ENCODE measurements at places on chromosomes 7 and 10.
A peak's percentile ranks its signal among the peaks of the same experiment; 100 is the strongest.

- DNase-seq = no peak
Measured at GRCh38 chr7:14800664-14801063, 101.9 kb downstream of the DGKB start.

DNA sequence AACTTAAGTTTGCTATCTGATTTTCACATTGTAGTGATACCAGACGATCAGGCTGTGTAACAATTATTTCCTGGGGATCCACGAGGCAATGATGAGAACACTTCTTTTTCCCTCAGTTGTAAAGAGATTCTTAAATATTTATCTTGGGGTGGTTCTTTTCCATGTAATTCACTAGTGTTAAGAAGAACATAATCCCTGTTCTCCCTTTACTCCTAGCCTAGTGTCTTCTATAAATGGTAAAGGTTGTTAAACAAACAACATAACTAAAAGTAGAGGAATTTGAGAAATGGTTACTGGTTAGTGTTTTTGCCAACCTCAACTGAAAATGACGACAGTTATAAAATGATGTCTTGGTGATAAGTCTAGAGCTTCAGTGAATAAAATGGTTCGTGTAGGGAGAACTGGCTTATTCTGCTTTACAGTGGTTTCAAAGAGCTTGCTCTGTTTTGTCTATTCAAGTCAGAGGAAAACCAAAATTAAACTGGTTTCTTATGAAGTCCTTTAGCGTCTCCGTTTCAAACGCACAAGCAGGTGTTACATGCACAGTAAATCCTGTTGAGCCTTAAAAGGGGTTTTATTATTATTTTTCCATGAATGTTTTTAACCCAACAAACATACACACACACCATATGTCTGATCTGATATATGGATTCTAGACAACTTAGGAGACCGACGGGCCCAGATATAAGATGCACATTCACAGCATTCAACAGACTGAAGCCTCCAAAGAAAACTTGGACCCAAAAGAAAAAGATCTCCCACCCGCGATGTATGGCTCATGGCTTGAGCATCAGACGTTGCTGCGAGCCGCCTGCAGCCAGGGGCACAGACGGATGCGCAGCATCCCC lies 1.1 kb downstream of the TBX20 start:
- no peak for DNase-seq

DNA sequence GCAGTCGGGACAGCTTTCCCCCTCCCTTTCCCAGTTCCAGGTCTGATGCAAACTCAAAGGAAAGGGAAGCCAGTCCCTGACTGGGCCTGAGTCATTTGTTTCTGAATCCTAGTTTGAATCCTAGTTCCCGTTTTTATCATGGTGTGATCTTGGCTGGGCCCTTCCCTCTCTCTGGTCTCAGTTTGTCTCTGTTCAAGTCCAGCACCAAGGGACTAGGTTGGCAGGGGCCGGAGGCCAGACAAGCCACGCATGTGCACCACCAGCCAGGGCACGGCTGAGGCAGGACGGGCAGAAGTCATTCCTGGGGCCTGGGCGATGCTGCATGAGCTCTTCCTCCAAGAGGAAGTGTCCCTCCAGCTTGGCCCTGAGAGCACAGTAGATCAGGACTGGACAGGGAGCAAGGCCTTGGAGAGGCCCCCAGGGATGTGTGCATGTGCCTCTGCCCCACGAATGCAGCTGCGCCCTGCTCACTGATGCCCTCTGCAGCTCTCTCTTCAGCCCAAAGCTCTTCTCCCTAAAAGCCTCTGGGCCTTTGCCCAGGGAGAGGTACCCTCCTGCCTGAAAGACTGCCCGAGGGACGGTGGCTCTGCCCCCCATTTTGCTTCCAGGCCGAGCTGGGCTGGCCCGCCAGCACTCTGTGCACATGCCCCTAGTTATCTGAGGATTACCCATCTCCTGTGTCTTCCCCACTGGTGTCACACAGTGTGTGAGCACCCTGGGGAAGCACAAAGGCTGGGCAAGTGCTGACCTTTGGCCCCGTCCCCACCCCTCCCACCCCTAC lies 86.7 kb downstream of the ZMIZ1 start:
- no peak for DNase-seq

- DNase-seq = no peak
Measured at GRCh38 chr10:95034401-95034800, 34.9 kb downstream of the CYP2C8 start.

GRCh38 chr10:125820701-125821100 lies 2.4 kb downstream of the UROS start:
- no peak for DNase-seq

DNA sequence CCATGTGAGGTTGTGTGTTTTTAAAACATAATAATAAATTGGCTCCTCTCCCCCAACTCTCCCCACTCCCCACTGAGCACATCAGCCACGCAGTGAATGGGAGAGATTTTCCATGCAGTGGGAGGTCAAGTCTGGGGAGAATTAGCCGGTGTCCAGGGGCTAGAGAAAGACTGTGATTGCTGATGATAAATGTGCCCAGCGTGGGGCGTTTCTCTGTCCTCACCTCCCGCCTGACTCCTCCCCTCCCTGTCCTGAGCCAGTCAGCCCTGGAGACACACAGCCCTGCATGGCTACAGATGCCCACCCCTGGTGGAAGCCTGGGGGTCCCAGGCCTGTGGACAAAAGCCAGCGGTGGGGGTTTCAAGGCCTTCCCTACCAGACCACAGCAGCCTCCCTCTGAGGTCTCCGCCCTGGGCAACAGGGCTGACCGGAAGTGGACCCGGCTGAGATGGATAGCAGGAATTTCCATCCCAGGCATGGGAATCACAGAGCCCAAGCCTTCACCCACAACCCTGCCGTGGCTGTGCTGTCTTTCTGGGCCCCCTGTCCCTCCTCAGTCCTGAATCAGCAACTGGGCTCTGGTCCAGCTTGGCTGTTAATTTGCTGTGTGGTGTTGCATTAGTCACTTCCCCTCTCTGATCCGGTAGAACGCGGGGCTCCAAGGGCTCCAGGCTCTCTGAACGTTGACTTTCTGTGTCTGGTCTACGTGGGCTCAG lies 46.8 kb upstream of the SLC29A3 start:
- peak; percentile 69 for DNase-seq

DNA sequence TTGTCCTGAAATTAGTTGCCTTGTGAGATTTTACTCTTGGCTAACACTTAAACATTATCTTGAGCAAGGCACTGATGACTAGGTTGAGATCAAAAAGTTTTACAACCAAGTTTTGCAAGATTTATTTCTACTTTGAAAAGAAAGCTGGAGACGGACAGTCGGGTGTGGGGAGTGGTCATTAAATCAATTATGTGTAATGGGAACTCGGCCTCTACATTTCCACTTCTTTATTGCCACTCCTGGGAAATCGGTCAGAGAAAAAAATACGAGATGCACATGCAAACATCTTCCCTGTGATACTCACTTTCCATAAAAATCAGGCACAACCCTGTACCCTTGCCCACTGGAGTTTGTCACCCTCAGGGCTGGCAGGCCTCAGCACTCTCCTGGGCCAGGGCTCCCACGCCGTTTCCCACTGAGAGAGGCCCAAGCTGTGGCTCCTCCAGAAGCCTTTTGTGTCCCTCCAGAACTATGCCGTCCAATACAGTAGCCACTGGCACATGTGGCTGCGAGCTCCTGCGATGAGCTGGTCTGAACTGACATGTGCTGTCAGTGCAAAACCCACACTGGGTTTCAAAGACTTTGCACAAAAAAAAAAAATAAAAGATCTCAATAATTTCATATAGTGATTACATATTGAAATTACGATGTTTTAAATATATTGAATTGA lies 7.5 kb upstream of the GPNMB start:
- no peak for DNase-seq

DNA sequence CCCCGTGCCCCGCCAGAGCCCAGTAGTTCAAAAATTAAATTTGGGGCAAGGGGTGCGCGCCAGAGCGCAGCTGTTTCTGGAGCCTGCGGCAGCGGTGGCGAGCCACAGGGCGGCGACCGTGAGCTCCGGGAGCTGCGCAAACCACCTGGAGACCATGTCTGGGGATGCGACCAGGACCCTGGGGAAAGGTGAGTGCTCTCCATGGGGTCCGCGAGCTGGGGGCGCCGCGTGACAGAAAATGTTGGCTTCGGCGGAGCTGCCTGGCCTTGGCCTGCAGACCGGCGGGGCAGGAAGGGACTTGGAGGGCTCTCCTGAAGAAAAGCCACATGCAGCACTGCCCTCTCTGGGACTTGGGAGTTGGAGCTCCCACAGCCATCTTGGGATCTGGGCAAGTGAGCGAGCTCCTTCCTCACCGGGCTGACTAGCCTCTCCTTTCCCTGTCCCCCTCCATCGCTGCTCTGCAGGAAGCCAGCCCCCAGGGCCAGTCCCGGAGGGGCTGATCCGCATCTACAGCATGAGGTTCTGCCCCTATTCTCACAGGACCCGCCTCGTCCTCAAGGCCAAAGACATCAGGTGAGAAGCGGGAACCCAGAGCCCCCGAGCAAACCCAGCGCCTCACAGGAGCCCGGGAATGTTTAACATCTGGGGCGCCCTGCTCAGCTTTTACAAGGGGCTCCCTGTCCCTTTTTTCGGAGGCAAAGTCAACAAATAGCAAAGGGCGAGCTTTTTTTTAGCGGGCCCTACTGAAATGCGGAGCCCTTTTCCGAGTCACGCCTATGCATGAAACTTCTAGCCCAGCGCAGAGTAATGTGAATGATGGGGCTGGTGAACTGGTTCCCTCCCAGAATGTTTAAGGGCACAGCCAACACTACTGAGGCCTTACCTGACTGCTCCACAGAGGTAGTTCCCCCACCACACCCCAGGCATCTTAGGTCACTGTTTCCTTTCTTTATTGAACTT lies 6.1 kb downstream of the GSTO2 start:
- no peak for DNase-seq

DNA sequence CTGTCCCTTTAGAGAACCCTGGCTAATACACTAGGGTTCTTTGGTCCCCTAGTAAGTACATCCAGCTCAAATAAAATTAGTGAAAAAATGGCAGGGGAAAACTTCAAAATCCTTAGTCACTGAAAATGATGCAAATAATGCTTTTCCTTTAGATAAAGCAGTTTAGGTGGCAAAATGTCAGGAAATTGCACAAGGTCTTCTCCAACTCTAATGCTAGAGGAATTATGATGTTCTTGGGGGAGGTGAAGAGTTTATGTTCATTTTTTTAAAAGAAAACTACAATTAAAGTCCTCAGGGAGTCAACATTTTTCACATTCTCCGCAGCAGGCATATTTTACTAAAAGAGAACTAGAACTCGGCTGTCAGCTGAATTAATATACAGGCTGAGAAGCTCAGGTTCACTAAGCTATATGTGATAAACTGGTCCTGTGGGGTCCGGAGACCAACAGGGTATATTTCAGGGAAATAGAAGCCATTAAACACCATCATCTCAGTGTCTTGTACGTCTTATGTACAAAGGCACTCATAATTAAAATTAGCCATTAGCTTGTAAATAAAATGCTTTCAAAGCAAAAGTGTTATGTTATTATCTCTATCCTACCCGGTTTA lies 1164.7 kb upstream of the AUTS2 start:
- no peak for DNase-seq

DNA sequence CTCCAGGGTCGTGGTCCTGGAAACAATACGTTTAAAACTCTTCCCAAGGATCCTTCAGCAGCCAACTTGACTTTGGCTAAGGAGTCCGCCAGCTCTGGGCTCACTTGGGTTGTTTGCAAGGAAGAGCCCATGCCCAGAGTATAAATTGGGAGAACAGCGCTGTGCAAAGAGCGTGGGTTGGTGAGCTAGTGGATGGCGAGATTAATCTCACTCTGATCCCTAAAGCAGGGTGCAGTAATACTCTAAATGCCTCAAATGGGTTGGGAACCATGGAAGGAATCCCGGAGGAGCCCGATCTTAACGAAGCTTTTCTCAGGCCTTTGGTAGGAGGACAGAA lies 495 bp upstream of the SDHAF3 start:
- no peak for DNase-seq
